ENCODE measurements at places on chromosomes 16 and 17.
A peak's percentile ranks its signal among the peaks of the same experiment; 100 is the strongest.

DNA sequence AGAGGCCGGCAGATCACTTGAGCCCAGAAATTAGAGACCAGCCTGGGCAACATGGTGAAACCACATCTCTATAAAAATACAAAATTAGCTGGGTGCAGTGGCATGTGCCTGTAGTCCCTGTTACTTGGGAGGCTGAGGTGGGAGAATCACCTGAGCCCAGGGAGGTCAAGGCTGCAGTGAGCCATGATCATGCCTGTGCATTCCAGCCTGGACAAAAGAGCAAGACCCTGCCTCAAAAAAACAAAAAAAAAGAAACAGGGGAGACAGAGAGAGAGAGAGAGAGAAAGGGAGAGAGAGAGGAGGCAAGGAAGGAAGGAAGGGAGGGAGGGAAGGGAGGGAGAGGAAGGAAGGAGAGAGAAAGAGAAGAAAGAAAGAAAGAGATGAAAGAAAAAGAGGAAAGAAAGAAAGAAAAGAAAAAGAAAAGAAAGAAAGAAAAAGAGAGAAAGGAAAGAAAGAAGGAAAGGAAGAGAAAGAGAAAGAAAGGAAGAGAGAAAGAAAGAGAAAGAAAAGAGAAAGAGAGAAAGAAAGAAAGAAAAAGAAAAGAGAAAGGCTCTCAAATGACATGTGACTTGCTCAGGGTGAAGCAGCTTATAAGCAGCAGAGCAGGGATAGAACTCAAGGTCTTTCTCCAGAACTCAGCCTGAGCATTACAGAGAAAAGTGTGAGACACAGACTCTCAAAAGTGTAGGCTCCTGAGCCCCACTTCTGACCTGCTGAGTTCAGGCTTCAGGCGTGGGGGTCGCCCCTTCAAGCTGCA, 15.5 kb downstream of the CX3CL1 start:
- no peak for DNase-seq

- DNase-seq = no peak
Measured at GRCh38 chr17:62661337-62661736, 33.9 kb downstream of the MRC2 start.

DNA sequence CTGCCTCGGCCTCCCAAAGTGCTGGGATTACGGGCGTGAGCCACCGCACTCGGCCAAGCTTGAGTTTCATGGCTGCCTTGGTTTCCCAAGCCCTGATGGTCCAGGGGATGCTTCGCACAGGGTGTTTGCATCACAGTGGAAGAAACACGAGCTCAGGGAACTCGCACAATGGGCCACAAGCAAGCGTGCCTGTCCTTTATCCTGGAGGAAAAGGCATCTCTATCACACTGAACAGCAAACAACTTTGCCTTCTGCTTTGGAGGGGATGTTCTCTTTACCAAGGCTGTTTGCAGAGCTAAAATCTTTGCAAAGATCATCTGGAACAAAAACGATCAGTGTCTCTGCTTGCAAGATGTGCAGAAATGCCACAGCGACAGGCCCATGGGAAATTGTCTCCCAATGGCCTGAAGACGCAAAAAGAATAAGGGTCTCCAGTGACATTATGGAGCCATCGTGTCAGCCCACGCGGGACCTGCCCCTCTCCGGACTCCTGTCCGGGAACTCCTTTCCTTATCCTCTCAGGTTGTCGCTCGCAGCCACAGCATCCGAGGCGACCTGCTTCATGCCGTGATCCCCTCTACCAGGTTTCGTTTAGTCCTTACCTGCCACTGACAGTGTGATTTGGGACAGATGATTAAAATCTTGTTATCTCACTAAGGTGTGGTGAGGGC, 44.1 kb upstream of the CBFA2T3 start:
- DNase-seq = no peak

DNA sequence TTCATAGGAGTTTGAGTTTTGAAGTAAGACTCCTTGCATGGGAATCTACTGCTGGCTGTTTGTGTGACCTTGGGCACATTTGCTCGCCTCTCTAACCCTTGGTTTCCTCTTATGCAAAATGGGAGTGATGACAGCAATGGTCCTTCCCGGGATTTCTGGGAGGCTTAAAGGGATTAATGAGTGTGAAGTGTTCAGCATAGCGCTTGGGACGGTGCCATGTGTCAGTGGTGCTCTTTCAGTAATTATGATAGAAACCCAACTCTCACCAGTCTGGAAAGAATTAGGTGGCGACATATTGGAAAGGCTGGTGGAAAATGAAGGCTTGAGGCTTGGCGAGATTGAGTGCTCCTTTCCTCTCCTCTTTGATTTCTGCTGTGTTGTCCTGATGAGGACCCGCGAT, 429.2 kb upstream of the EEF2KMT start:
- DNase-seq = no peak

- no peak for DNase-seq
Measured at GRCh38 chr16:68417711-68418301, 30.5 kb downstream of the SMPD3 start.

DNA sequence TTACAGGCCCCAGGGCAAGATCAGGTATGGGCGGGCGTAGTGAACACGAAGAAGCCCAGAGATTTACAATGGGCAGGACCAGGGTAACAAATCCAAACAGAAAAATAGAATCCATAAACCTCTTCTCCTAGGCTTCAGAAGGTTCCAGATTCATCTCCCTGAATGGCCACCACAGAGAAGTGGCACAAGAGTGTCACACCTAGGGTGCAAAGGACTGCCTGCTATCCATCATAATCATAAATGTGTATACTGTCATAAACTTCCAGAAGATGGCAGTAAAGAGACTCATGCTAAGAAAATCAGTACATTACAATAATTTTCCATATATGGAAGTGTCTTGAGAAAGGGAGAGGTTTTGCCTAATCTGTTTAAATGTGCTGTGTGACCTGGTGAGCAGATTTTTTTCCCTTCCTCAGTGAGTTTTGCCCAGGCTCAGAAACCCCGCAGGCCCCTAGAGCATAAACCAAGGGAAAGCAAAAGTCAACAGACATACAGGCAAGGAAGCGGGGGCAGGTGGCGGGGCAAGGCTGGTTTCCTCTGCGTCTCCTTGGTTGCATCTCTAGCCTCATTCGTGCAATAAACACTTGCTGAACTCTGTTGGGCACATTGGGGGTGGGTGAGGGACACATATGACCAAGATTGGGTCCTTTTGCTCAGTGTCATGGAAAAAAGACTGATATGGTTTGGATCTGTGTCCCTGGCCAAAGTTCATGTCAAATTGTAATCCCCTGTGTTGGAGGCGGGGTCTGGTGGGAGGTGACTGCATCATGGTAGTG, 92.0 kb upstream of the CDH5 start:
- DNase-seq = no peak

GRCh38 chr17:8140065-8141029, 11.9 kb downstream of the PER1 start:
- peak; percentile 72 for DNase-seq

- DNase-seq = no peak
Measured at GRCh38 chr17:72977771-72978417, 114.6 kb downstream of the SLC39A11 start.

DNA sequence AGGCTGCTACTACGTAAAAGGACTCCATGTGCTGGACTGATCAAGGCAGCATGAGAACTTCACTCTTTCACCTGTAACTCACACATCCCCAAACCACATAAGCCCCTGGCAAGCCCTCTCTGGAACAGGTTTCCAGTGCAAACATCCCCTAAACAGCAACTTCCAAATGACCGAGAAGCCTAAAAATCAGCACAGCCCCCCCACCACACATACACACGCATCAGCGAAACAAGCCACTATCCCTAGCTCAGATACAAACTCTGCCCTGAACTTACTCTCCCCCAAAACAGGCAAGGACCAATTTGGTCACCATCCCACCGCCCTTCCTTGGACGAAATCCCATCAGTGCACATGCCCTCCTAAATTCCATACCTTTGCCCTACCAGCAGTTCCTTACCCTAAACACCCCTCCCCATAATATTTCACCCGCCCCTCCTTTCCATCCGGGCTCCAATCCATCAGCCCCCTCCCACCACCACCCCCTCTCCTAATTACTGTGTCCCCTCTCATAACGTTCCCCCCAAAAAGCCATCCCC, 735 bp downstream of the LSM12 start:
- DNase-seq = no peak

DNA sequence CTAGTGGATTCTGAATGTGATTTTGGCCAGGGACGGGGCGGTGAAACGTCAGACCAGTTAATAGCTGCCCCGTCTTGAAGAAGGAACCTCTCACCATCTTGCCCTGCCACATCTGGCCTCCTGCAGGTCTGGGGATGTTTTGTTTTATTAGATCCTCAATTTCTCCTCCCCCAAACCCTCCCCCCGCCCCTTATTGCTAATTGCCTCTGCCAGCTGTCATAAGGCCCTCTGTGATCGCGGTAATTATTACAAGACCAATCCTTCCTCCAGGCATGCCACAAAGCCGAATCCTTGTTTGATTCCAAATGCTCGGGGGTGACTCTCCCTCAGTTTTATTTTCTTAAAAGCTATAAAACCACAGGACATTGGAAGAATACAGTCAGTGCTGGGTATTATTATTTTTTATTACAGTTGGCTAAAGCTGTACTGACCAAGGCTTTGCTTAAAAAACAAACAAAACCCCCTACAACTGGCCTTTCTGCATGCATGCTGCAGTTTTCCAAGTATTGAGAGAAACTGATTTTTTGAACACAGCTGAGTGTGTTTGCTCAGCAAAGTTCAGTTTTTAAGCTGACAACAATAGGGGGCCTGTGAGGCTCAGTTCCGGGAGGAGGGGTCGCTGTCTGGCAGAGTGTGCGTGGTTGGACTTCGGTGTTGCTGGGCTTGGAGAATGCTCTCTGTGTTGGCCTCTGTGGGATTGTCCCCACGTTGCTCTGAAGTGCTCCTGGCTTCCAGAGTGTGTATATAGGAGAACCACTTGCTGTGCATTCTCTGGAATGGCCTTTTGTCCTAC, 1.7 kb downstream of the KSR1 start:
- no peak for DNase-seq

DNA sequence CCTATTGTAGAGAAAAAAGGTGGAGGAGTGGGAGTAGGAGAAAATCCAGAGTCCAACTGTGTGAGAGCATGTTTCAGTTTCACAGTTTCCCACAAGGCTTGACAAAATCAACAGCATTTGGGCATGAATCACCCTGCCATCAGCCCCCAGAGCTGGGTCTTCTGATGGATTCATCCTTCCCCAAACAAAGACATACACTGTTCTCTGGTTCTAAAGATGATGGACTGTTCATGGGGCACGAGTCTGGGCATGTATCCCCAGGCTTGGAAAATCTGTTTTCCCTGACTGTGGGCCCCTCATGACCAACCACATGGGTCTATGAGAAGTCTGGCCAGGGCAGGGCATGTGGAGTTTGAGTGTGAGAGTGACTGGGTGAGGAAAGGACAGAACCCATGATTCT, 210.4 kb upstream of the IRX5 start:
- no peak for DNase-seq

DNA sequence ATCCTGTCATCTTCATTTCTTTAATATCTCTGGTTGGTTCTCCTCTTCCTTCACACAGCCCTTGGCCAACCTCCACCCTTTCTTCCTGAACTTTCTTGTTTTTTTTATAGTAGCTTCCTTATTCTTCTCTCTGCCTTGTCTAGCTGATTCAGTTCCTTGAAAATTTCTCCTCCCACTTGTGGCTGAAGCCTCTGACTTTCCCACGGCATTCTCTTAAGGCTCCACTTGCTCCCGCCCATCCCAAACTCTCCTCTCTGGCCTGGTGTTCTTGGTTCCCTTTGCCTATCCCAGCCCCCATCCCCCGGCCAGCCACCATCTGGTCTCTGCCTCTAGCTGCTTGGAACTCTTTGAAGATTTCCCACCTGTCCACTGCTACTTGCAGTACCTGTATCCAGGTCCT, 29.1 kb downstream of the NLRP1 start:
- DNase-seq = no peak

GRCh38 chr17:142102-142661, 4.8 kb downstream of the SCGB1C2 start:
- peak; percentile 45 for DNase-seq

DNA sequence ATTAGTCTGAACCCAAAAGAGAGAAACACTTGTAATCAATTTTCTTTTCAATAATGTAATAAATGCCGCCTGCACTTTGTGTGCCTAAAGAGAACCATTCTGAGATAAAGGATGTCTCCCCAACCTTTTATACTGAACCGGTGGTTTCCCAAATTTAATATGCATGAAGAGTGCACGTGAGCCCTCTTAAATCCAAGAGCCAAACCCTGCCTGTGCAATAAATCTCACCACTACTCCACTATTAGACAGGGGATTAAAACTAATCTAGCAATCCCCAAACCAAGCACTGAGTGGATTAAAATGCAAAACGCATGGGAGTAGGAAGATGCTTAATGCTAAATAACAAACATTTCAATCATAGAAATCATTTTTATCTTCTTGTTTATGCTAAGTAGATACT, 351.0 kb upstream of the PSMD7 start:
- DNase-seq = no peak

GRCh38 chr16:83762141-83762991, 45.4 kb upstream of the HSBP1 start:
- no peak for DNase-seq

GRCh38 chr16:11877374-11877773, 26.0 kb upstream of the RSL1D1 start:
- DNase-seq = no peak

DNA sequence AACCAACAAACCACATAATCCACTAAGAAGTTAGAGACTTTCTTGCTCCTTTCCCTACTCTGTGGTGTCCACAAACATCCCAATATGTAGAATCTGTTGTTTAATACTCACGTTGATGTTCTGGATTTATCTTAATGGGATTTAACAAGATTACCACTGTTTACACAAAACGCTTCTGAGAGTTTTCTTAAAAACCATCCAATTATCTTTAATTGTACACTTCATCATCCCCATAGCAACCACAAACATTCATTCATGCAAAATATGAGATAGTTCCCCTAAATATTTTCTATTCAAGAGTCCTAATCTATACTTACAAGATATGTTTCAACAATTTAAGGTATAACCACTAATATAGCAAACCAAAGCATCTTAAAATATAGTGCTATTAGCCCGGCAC, 76.5 kb upstream of the CLEC18B start:
- no peak for DNase-seq

DNA sequence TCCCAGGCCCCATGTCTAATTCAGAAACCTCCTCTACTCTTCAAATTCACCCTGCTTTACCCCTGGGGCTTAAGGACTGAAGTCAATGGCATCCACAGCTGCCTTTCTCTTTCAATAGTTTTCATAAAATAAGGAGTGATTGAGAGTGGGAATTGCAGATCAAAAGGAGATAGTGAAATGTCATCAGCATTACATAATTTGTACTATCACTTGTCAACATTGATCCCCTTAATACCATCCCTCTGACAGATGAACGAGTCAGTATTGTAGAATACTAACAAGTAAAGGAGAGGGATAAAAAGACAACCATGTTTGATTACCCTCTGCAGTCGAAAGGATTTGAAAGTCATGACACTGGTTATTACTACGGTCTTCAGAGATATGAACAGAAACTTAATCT, 212.4 kb downstream of the TMEM114 start:
- DNase-seq = no peak

GRCh38 chr17:60615840-60616239, 15.8 kb downstream of the PPM1D start:
- no peak for DNase-seq

- no peak for DNase-seq
Measured at GRCh38 chr16:84897911-84898377, 78.2 kb downstream of the CRISPLD2 start.

- no peak for DNase-seq
Measured at GRCh38 chr16:3019594-3020246, 448 bp upstream of the TNFRSF12A start.

GRCh38 chr17:49887744-49888360, 40.0 kb upstream of the TAC4 start:
- DNase-seq = no peak

- DNase-seq = no peak
Measured at GRCh38 chr16:83742124-83742899, 65.5 kb upstream of the HSBP1 start.
